ENCODE measurements at places on chromosomes 6 and 20. TPM values are rescaled to one million over a fixed set of nuclear protein-coding genes. Genes with fewer than 3 reads are reported as not detected.

Gene DEFB132
- not detected for total RNA-seq

Gene SPATS1
- total RNA-seq, result not detected

Gene SLC44A4
- 17.7 TPM for total RNA-seq

Gene C6orf132
- 18.9 TPM for total RNA-seq

Gene B3GALT4
- 1.4 TPM for total RNA-seq

Gene BTNL2
- not detected for total RNA-seq

Gene GPX5
- total RNA-seq, result not detected

Gene PRL
- not detected for total RNA-seq

Gene SOD2
- 495 TPM for total RNA-seq

Gene LY6G6F
- total RNA-seq, result not detected

Gene MAFB
- total RNA-seq, result 3.5 TPM

Gene CDSN
- total RNA-seq, result not detected

Gene PNLDC1
- not detected for total RNA-seq

Gene ATP6V1G2
- 0.67 TPM for total RNA-seq

Gene ZNF76
- total RNA-seq, result 21.2 TPM

Gene GTPBP2
- 96.5 TPM for total RNA-seq

DNA sequence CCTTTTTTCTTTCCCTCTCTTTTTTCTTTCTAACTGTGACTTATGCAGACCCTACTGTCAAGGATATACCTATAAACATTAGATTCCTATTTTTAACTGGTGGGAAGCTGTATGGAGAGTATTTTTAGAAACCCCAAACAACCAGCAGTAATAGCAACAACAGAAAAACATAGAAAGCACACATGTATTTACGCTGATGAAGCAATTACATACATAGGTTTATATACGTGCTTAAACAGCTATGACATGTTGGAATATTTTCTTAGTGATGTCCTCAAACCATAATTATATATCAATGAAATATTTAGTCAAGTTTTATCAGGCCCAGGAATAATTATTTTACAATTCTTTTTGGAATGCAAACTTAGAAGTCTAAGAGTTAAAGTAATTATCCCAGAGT is 294.3 kb upstream of the SOX4 start:
- no peak for DNase-seq

DNA sequence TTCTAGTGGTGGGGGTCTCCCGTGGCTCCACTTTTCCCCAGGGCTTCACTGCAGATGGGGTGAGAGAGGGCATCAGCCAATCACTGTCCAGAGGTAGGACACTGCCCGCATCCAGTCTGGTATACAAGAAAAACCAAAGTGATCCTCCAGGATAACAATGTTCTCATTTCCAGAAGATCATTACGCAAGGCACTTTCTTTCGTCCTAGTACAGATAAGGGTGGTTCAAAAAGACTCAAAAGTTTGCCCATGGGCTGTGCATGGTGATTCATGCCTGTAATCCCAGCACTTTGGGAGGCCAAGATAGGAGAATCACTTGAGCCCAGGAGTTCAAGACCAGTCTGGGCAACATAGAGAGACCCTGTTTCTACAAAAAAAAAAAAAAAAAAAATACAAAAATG is 16.4 kb downstream of the GMDS start:
- DNase-seq, result no peak

- DNase-seq, result peak; percentile 76
Measured at GRCh38 chr6:3247255-3248146, 11.2 kb upstream of the PSMG4 start.

GRCh38 chr20:61949714-61950640 is 115.7 kb downstream of the TAF4 start:
- no peak for DNase-seq

DNA sequence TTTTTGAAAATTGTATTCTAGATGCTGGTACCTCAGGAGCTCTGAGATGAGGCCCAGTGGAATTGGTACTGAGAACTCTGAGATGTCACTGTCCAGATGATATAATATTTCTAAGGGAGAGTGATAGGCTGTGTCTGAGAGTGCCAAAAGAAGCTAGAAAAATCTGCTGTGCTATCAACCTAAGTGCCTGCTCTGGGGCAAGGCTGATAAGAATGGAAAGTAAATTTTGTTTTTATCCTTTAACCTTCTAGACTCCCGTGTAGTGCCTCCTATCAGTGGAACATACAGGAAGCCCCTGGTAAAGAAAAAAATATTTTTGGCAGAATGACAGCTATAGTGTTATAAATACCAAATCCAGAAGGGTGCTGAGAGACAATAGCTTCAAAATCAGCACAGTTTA is 348.2 kb downstream of the TFAP2B start:
- DNase-seq, result no peak

- no peak for DNase-seq
Measured at GRCh38 chr6:111423960-111424846, 58.8 kb downstream of the REV3L start.

DNA sequence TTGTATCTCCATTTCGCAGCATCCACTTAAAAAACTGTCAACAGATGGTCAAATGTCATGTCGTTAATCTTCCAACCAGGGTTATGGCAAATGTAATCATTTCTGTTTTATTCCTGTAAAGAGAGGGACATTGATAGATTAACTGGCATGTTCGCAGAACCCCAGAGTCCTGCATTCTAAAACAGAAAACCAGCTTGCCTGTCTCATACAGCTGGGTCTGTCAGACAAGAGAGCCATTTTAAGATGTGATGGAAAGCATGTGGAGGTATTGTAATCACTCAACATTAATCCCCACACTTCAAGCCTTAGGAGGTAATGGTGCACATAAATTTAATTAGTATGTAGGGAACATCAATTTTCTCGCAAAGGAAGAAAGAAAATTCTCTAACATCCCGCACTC is 4.4 kb downstream of the SMLR1 start:
- no peak for DNase-seq

GRCh38 chr6:106977246-106977645 is 2.7 kb upstream of the CD24 start:
- DNase-seq, result no peak

DNA sequence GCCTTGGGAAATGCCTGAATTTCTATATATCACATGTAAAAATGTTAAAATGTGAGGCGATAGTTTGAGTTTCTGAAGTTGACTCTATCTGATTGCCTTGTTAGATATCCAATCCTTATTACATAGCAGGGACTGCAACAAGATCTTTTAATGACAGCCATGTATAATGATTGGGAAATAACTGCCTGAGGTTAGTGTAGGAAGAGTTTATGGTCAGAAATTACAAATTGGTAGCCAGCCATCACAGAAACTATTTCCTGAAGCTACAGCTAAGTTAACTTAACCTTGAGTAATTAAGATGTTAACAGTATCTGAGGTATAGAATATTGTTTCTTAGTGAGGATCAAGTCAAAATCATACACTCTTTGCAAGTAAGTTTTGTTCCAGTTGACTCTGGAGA is 41.0 kb downstream of the AKIRIN2 start:
- DNase-seq, result no peak

GRCh38 chr6:35977308-35977707 is 47.1 kb downstream of the SLC26A8 start:
- DNase-seq, result no peak

DNA sequence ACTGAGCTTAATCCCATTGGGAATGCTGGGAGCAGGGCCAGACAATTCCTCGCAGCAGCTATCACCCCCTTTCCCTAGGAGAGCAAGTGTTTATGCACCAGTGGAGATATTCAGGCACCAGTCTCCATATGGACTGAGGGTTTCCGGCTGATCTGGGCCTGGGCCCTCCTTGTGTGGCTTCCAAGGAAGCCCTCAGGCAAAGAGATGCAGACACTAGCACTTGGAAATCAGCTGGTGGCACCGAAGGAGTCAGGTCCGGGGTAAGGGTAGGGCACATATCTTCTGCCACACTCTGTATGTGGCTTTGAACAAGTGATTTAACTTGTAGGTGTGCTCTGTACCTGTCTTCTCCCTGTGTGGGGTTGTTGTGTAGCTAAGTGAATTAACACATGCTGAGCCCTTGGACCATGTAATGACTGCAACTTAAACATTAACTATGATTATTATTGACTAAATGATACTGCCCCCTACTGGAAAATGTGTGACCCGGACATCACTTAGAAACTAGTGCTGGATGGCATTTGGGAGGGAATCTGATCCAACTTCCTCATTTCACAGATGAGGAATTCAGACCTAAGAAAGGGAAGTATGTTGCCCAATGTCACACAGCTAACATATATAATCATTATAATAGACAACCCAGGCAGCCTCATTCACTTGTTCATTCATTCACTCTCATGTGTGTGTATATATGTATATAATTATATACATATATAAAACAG is 19.3 kb upstream of the WFDC2 start:
- DNase-seq, result no peak

GRCh38 chr6:45001663-45002062 is 326.5 kb upstream of the RUNX2 start:
- DNase-seq, result no peak

DNA sequence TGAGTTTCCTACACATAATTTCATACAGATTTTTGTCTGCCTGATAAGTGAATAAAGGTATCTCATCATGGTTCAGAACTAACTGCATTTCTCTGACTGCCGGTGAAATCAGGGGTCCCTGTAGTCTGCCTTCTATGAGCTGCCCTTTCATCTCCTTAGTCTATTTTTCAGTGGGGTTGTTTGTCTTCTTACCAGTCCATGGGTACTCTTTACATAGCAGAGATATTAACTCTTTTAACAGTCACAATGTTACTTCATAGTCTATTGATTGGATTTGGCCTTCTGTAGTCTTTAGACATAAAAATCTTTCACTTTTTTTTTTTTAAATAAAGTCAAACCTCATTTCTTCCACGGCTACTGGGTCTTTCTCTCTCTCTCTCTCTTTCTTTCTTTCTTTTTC is 79.8 kb downstream of the RALGAPA2 start:
- no peak for DNase-seq

GRCh38 chr20:43919686-43920403 is 5.2 kb downstream of the TOX2 start:
- no peak for DNase-seq

GRCh38 chr6:143063631-143064030 is 2.9 kb downstream of the AIG1 start:
- DNase-seq, result no peak

GRCh38 chr6:73515204-73515655 is 5.6 kb downstream of the EEF1A1 start:
- DNase-seq, result no peak

DNA sequence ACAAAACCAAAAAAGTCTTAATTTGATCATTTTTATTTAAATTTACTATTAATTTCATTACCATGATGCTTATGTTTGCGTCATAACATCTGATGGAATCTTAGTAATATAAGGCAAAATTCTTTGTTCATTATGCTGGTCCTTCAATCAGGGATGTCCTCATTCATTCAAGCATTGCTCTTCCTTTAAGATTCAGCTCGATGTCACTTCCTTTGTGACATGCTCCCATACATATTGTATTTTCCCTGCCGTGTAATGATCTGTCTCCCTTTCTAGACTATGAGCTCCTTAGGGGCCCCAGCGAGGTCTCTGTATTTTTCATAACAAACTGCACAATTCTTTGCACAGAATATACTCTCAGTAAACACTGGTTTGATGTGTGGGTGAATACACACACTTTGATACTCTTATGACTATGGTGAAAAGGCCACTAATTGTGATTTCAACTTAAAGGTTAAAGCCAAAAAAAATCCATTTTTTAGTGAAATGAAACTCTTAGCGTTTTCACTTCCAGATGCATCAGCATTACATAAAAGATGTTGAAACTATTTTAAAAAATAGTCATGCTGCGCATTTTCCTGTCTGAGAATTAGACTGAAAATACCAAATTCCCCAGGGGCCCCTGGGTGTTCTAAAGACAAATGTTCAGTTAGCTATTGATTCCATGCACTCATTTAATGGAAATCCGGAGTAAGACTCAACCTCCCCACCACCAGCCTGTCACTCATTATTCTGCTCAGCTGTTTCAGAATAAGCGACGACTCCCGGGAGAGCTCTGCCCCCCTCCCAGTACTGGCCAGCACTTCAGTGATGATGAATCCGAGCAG is 169.7 kb downstream of the ATXN1 start:
- no peak for DNase-seq

Measured in kidney epithelial cell (primary cell).